ENCODE measurements at places on chromosomes 3 and 15. TPM values are rescaled to one million over a fixed set of nuclear protein-coding genes. Genes with fewer than 3 reads are reported as not detected.

GRCh38 chr15:80695911-80696661, 976 bp downstream of the ABHD17C start:
- peaks cover 17% of the 10 kb centered on the region for H3K4me1 ChIP-seq
- peak overlapping the region; percentile 76 for H3K4me3 ChIP-seq
- H3K27me3 ChIP-seq, result no peaks in the 10 kb centered on the region
- no peaks in the 10 kb centered on the region for H3K36me3 ChIP-seq
- DNase-seq, result peak; percentile 5

ACSBG1 gene
- not detected for total RNA-seq

DNA sequence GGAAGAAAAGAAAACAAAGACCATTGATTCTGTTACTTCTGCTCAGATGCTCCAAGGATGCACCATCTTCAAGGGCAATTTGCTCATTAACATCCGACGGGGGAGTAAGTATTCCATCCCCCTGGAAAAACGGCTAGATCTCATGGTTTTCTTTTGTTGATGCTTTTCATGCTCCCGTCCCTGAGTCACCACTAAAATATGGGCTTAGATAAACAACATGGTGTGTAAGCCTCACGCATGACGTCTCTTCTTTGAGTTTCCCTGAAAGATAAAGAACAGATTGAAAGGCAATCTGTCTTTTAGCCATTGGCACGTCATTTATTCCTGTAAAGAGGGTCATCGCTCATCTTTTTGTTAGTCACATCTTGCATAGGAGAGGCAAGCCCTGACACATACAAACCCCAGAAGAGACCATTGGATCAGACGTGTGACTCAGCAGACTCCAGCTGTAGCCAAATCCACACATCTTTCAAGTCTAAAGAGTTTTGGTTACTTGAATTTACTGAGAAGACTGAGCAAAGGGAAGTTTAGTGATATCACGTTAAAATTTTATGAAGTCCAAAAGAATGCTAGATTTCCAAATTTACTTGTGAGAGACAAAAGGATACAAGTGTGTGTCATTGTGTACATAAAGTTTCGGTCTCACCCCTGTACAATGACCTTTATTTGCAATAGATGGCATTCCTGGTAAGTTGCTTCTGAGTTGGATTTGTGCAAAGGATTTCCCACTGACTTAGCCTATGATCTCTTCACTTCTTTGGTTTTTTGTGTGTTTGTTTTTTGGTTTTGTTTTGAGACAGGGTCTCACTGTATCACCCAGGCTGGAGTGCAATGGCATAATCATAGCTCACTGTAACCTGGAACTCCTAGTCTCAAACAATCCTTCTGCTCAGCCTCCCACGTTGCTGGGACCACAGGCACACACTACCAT, 110.5 kb downstream of the PGPEP1L start:
- no peak for DNase-seq
- no peaks in the 10 kb centered on the region for H3K36me3 ChIP-seq
- H3K4me1 ChIP-seq, result no peaks in the 10 kb centered on the region
- H3K27ac ChIP-seq, result no peak overlapping the region
- H3K4me3 ChIP-seq, result no peak overlapping the region

DNA sequence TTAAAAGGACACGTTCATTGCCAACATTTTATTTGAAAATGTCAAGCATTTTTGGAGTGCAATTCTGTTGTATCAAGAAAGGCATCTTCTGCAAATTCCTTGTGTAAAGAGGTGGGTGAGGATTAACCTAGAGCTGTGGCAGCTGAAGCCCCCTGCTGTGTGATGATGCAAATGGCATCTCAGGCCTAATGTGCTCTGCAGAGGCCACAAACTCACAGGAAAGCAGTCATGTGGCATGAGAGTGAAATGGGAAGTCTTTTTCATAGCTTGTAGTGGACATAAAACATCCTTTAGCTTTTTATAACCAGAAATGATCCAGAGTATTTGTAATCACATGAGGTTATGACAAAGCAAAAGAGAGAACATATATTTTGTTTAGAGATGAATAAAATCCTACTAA, 6.4 kb downstream of the CADM2 start:
- H3K27ac ChIP-seq, result no peak overlapping the region
- no peaks in the 10 kb centered on the region for H3K27me3 ChIP-seq
- DNase-seq, result no peak
- H3K4me1 ChIP-seq, result no peaks in the 10 kb centered on the region
- H3K36me3 ChIP-seq, result no peaks in the 10 kb centered on the region

DNA sequence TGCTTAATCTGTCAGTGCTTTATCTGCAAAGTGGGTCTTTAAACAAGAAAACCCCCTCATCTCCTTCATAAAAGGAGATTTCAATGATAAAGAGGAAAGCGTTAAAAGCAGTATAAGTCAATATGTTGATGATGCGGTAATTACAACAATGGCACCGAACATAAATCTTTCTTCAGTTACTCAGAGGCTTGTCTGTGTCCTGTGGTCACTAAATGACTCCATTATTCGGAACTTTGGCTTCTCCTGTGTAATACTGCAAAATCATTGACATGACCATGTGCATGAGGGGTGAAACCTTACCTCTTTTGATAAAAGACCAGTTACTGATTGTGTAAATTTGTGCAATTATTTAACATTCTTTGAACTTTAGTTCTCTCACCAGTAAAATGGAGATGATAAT, 4.8 kb upstream of the USP3 start:
- peaks cover 95% of the 10 kb centered on the region for H3K4me1 ChIP-seq
- no peaks in the 10 kb centered on the region for H3K36me3 ChIP-seq
- H3K4me3 ChIP-seq, result no peak overlapping the region
- H3K27me3 ChIP-seq, result no peaks in the 10 kb centered on the region

IP6K2 gene
- 47.1 TPM for total RNA-seq

DNA sequence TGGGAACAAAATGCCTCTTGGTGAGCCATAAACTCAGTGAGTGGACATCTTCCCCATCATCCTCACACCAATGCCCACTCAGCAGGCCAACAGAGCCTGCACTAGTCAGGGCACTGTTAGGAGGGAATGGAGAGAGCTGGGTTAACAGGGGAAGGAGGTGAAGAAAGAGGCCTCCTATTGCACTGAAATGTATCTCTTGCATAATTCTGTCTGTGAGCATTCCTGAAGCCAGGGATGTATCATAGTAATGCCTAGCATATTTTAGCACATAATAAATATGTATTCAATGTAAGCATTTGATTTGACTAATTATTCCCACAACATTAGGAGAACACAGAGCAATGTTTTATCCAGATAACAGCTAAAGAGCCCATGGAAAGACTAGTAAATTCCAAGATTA, 81.2 kb downstream of the ANO10 start:
- H3K4me3 ChIP-seq, result no peak overlapping the region
- no peak overlapping the region for H3K27ac ChIP-seq
- H3K4me1 ChIP-seq, result no peaks in the 10 kb centered on the region
- H3K27me3 ChIP-seq, result no peaks in the 10 kb centered on the region

ASB14 gene
- not detected for total RNA-seq

DNA sequence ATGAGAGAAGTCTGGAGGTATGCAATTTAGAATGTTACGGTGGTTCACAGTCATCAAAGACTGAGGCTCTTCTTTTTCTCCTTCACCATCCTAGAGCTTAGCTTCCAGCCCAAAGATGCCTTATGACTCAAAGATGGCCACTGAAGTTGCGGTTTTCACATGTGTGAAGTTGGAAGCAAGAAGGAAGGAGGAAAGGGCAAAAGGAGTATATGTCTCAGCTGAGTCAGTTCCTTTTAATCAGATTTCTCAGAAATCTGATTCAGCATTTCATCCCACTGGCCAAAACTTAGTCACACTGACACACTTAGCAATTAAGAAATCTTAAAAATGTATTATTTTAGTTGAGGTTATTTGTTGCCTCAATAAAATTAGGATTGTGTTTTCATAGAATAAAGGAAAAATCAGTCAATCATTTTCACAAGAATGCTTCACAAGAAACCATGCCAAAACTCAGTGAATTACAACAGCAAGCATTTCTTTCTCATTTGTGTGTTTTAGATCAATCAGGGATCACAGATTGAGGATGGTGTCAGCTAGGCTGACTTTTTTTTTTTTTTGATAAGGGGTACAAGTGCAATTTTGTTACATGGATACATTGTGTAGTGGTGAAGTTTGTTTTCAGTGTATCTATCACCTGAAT, 211.1 kb upstream of the GADL1 start:
- DNase-seq, result no peak
- H3K4me3 ChIP-seq, result no peak overlapping the region
- H3K27me3 ChIP-seq, result no peaks in the 10 kb centered on the region

- H3K4me3 ChIP-seq, result no peak overlapping the region
- no peaks in the 10 kb centered on the region for H3K36me3 ChIP-seq
- H3K4me1 ChIP-seq, result peaks cover 17% of the 10 kb centered on the region
Measured at GRCh38 chr3:43505351-43505750, 116.5 kb downstream of the ANO10 start.

UBA7 gene
- 58.3 TPM for total RNA-seq

CELF6 gene
- total RNA-seq, result 0.53 TPM

- no peak for DNase-seq
- no peak overlapping the region for H3K4me3 ChIP-seq
- H3K27me3 ChIP-seq, result no peaks in the 10 kb centered on the region
- no peak overlapping the region for H3K27ac ChIP-seq
Measured at GRCh38 chr3:22621205-22621809, 581.8 kb upstream of the UBE2E2 start.

DNA sequence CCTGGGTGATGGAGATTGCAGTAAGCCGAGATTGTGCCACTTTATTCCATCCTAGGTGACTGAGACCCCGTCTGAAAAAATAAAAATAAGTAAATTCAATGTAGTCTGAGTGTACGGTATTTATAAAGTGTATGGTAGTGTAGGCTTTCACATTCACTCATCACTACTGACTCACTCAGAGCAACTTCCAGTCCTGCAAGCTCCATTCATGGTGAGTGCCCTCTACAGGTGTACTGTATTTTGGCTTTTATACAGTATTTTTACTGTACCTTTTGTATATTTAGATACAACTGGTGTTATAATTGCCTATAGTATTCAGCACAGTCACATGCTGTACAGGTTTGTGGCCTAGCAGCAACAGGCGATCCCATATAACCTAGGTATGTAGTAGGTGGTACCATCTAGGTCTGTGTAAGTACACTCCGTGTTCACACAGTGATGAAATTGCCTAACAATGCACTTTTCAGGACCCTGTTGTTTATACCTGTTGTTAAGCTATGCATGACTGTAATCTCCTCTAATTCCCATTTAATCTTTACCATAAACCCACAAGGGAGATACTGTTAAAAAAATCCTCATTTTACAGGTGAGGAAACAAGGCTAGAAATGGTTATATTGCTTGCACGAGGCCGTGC, 19.3 kb downstream of the CACNA1D start:
- no peaks in the 10 kb centered on the region for H3K4me1 ChIP-seq
- H3K36me3 ChIP-seq, result no peaks in the 10 kb centered on the region
- H3K27ac ChIP-seq, result no peak overlapping the region
- no peak overlapping the region for H3K4me3 ChIP-seq
- no peaks in the 10 kb centered on the region for H3K27me3 ChIP-seq

GRCh38 chr3:171984883-171985282, 54.5 kb upstream of the FNDC3B start:
- DNase-seq, result no peak
- H3K27ac ChIP-seq, result no peak overlapping the region

DNA sequence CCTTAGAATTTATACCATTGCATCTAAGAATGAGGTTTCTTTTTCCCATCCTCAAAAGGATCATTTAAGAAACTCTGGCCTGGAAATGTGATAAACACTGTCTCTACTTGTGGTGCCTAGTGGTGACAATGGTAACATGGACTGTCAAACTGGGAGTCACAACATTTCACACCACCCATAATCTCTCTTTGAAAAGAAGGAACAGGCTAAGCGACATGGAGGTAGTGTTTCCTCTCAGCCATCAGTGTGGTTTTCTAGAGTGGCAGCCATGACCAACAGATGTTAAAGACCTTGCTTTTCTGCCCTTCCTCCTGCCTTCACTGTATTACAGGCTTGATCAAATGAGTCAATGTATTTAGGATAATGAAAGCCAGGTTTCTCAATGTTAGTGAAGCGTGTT, 283.1 kb upstream of the STAC start:
- H3K27ac ChIP-seq, result no peak overlapping the region
- no peaks in the 10 kb centered on the region for H3K36me3 ChIP-seq
- no peak overlapping the region for H3K4me3 ChIP-seq
- no peaks in the 10 kb centered on the region for H3K27me3 ChIP-seq
- no peaks in the 10 kb centered on the region for H3K4me1 ChIP-seq

DNA sequence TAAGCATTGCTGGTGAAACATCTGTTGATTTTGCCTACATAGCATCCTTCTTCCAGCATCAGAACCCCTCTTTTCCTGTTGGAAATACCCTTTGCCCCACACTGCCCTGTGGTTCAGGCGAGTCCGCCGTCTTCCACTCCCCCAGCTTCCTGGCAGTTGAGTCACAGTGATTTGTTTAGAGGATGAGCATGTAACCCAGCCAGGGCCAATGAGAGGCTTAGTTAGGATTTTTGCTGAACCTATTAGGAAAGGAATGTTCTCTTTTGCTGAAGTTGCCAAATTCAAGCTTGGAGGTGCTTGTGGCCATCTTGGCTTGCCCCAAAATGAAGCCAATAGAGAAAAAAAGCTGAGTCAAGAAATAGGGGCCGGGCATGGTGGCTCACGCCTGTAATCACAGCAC, 19.0 kb upstream of the MEX3B start:
- no peak for DNase-seq
- no peaks in the 10 kb centered on the region for H3K4me1 ChIP-seq
- H3K4me3 ChIP-seq, result no peak overlapping the region
- no peaks in the 10 kb centered on the region for H3K27me3 ChIP-seq
- no peaks in the 10 kb centered on the region for H3K36me3 ChIP-seq
